Dermis lymphatic vessel endothelial cell (primary cell): ENCODE measurements at places on chromosomes 11 and 22. TPM values are rescaled to one million over a fixed set of nuclear protein-coding genes. Genes with fewer than 3 reads are reported as not detected.

Gene HTATIP2
- total RNA-seq: 54.4 and 69.8 TPM in 2 replicates

Gene KRTAP5-11
- total RNA-seq: not detected in 2 replicates

Gene PKP3
- 0.11 and 0.26 TPM in 2 replicates for total RNA-seq

Gene GTSE1
- total RNA-seq: 1.3 and 1.5 TPM in 2 replicates

Gene E2F8
- 0.26 and 0.33 TPM in 2 replicates for total RNA-seq

Gene CUL5
- 40.7 and 57.2 TPM in 2 replicates for total RNA-seq

Gene KCNJ1
- 0.11 TPM in 1 of 2 replicates, not detected in the other for total RNA-seq
